ENCODE measurements at places on chromosomes 12 and 14.

- no peak for DNase-seq
These were observed 80.0 kb downstream of the SINHCAF start for GRCh38 chr12:31245822-31246469.

- no peak for DNase-seq
These were observed 4.5 kb upstream of the SETD1B start for GRCh38 chr12:121799156-121799841.

DNA sequence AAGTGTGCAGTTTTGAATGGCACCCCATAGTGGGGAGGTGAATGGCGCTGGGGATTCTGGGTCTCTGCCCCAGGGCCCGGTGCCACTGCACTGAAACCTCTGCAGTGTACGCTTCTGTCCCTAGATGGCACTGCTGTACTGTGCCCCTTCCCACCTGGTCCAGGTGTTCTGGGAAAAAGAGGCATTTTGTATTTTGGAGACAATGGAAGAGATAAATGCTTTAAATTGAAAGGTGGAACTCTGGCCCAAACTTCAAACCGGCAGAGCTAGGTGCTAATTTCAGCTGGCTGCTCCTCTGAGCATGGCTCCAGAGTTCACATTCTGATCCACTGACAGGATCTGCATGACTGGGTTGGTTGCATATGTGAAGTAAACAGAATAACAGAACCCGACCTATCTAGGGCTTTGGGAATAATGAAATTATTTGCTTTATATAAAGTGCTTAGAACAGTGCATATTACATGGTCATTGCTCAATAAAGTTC lies 52.2 kb downstream of the KRT80 start:
- no peak for DNase-seq

GRCh38 chr12:46517579-46517962 lies 145.0 kb upstream of the SLC38A2 start:
- DNase-seq, result no peak

DNA sequence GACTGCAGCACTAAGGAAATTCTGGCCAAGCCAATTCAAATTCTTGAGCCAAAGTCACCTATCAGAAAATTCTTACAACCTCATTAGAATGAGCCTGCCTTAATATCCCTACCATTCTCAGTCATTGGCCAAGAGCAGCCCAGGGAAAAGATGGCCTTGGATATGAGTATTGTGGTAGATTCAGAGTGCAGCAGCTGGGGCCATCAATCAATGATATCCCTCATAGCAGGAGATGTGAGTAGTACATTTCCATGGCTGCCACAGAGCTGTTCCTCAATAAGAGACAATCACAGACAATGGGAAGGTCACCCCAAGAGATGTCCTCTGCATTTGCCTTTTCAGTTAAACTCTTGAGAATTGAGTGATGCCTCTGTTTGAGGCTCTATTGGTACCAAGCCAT lies 161.6 kb downstream of the DYRK2 start:
- DNase-seq, result no peak

- DNase-seq, result no peak
These were observed 64.4 kb downstream of the DIO2 start for GRCh38 chr14:80146941-80147340.

- no peak for DNase-seq
These were observed 88.9 kb upstream of the MED13L start for GRCh38 chr12:116366456-116366776.

- DNase-seq, result no peak
These were observed 27.8 kb downstream of the PELI2 start for GRCh38 chr14:56145965-56146364.

All from stimulated activated CD4-positive, alpha-beta T cell treated with anti-CD3 and anti-CD28 coated beads, Interleukin-12 subunit alpha, Interleukin-12 subunit beta, amount 100 ng/mL, for 24 hours (primary cell).